Femur (tissue), 1 donor: ENCODE measurements at places on chromosomes 7 and 10.
A peak's percentile ranks its signal among the peaks of the same experiment; 100 is the strongest.

DNA sequence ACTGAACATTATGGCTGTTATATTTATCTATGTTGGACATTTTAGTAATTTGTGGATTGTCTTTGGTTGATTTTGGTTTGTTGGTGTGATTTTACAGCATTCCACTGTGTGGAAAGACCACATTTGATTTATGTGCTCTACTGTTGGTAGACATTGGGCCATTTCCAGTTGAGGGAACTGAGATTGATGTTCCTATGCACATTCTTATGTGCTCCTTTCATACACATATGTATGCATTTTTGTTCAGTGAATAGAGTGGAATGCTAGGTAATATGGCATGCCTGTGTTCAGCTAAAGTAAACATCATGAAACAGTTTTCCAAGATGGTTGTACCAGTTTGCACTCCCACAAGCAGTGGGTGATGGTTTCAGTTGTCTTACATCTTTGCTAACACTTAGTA is 15.1 kb downstream of the CACNB2 start:
- DNase-seq, result no peak

DNA sequence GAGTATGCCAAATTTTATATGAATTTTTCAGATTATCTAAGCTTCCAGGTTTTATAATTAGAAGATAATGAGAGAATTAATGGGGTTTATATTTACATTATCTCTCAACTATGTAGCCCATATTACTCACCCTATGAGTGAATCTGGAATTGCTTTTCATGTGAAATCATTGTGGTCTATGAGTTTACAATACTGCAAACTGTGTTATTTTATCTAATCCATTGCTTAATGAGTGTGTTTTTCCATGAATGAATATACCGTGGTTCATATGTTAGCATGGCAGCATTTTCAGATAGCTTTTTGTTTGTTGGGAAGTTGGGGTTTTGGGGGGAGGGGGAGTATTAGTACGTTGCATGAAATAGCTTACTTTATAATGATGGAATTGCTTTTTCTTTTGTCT is 44.5 kb downstream of the FGFBP3 start:
- no peak for DNase-seq

DNA sequence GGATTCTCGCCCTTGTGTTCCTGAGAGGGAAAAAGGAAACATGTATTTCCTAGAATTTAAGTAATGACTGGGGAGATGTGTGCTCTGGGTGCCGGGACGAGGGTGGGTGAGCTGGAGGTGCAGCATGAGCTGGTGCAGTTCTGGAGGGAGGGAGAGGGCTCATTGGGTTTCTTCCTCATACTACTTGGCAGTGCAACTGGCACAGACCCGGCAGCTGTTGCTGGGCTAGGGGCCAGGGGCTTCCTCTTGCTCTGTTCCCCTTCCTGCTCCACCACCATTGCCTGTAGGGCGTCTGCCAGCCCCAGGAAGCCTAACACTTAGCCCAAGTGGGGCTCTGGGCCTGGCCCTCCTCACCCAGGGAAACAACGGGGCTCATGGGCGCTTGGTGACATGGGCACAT is 5.9 kb downstream of the RET start:
- DNase-seq, result peak; percentile 52

DNA sequence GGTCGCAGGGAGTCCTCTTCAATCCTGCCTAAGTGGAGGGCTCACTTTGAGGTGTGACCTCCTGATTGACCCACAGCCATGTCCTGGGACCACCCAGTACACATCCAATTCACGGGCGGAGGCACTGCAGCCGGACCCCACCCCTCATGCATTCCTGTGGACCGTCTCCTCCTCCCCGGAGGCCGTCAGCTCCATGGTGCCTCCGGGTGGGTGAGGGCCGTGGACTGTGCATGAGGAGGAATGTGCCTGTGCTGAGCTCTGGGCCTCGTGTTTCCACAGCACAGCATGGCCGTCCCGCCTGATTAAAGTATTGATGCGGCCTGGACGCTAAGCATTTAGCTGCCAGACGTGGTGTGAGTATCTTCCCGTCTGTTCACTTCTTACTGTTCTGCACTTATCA is 52.8 kb downstream of the CFAP46 start:
- no peak for DNase-seq

DNA sequence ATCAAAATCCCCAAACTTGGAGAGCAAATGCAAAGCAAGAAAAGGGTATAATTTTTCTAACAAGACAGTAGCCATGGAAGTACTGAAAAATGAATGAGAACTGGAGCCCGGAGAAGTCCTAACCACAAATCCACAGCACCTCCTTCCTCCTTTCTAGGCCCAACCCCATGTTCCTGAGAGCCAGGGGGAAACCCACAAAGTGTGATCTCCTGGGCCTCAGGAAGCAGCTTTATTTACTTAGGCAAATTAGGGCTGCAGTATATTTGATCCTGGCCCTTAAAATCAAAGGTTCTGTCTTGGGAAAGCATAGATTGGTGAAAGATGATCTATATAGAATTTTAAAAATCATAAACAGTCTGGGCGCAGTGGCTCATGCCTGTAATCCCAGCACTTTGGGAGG is 103.0 kb downstream of the DOCK4 start:
- peak; percentile 53 for DNase-seq

DNA sequence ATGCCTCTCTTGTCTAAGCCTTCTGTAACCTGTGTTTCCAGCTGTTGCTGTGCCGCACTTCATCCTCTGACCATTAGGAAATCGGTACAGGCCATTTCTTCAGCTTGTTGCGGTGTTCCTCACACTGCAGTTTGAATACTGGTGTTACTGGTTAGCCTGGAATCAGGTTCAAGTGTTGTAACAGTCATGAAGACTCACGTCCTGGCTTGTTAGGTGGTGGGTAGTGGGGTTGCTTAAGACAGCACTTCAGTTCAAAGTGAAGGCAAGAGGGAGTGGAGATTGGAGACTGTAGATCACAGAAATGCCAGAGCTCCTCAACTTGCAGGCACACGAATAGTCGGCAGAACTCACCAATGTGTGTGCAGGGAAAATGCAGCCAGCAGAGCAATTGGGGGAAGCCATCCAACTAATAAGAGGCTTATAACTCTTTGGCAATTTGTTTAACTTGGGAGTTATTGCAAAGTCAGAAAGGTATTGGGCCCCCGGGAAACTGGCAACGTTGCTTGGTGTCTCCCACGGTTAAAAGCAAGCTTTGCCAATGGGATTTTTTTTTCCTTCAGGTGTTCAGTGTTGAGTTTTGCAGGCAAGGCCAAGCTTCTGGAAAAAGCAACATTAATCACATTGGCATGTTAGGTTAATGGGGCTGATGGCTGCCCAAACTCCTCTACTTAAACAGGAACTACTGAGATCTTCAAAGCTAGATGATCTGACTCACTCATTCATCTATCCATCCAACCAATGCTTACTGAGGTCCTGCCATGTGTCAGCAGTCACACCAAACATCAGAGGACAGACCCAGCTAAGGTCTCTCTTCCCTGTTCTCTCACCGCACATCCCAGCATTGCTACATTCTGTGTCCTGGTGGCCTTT is 380.9 kb downstream of the GATA3 start:
- DNase-seq, result no peak

GRCh38 chr7:148587076-148587475 is 3.5 kb upstream of the C7orf33 start:
- DNase-seq, result peak; percentile 28

DNA sequence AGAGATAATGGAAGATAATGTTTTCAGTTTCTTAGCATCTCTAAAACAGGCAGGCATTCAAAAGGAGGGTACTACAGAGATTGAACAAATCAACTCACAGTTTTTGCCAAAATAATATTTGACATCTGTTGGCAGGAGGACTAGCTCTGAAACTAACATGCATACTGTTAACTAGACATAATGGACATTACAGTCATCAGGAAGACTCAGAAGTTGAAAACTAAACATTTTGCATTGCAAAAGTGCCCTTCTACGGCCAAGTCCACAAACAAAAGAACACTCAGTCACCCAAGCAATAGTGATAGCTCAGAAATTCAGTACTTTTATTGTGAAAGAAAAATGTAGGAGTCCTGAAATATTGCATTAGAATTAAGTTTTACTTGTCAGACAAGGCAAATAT is 399.0 kb downstream of the HGF start:
- no peak for DNase-seq

- no peak for DNase-seq
These were observed 271.3 kb upstream of the CNTNAP2 start for GRCh38 chr7:145845345-145845744.

DNA sequence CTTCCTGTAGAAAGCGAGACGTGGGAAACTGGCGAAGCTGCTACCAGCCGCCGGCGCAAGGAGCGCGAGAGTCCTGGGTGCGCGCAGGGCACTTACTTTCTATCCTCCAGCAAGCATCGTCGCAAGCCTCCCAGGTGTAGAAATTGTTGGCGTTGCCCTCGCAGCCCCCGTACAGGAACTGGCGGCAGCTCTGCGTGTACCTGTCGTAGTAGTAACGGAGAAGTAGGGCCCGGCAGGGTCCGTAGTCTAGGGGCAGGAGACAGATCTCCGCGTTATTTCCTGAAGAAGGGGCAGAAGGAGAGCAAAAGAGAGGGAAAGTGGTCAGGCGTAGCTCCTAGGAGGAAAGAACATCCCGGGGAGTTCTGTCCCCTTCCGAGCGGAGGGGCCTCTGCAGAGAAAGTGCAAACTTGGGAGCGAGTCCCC is 501 bp downstream of the TFPI2 start:
- DNase-seq, result peak; percentile 56

DNA sequence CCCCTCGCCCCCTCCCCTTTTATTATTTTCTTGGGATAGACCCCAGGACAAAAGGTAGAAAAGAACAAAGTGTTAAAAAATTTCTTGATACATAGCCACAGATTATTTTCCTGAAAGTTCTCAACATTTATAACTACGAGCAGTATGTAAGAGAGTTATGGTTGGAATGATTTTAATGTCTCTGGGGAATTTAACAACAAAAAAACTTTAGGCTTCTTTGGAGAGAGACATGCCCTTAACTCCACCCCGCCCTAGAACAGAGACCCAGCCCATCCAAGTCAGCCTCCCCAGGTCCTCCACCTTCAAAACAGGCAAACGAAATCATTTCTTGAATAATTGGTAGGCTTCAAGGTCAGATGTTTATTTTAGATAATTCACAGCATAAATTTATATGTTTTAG is 97.1 kb downstream of the TCF7L2 start:
- no peak for DNase-seq

DNA sequence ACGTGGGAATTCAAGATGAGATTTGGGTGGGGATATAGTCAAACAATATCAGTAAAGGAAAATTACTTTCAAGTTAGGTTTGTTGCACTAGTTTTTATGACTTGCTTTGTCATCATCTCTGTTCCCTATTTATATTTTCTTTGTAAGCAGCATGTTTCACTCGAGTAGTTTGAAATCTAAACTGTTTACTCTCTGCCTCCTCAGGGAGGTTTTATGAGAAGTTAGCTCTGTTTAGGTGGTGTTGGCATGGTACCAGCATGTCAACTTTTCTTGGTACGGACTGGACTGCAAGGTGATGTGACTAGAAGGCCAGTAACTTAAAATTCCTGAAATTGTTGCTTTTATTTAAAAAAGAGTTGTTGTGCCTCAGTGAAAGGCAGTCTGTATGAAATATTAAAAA is 59.2 kb upstream of the MTPN start:
- no peak for DNase-seq

DNA sequence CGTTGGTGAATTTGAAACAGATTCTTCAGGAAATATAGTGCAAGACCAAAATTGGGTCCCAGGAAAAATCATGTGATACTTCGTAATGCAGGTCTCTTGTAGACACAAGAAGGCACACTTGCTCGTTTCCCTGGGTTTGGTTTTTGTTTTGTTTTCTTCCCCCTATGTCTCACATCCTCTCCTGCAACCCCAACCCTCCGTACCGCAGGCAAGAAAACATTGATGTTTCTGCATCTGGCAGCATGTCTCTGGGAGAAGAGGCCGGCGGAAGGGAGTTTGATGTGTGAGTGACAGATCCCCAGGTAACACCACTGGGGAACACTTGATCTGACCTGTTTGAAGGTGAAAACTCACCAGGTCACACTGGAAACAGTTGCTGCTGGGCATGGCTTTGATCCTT is 718.5 kb downstream of the AUTS2 start:
- no peak for DNase-seq

- no peak for DNase-seq
These were observed 29.6 kb upstream of the EIF5AL1 start for GRCh38 chr10:79482741-79483140.

- no peak for DNase-seq
These were observed 208.5 kb downstream of the RNLS start for GRCh38 chr10:88374392-88375175.

- DNase-seq, result no peak
These were observed 995.2 kb downstream of the ANKRD7 start for GRCh38 chr7:119219663-119220062.

DNA sequence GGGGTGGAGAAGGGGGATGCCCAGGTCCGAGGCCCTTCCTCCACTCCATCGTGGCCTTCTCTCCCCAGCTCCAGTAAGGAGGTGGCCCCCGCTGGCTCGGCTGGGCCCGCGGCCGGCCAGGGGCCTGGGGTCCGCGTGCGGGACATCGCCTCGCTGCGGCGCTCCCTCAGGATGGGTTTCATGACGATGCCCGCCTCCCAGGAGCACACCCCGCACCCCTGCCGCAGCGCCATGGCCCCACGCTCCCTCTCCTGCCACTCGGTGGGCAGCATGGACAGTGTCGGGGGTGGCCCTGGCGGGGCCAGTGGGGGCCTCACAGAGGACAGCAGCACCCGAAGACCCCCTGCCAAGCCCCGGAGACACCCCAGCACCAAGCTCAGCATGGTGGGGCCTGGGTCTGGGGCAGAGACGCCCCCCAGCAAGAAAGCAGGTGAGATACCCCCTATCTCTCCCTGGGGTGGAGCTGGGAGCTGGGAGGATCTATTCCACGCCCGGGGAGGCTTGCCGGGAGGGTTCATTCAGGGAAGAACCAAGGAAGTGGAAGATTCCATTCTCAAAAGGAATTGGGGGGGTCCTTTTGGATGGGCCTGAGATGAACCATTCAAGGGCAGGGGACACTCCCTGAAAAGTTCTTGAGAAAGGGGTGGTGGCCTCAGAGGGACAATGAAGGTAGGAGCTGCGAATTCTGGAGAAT is 3.2 kb downstream of the NYAP1 start:
- no peak for DNase-seq

DNA sequence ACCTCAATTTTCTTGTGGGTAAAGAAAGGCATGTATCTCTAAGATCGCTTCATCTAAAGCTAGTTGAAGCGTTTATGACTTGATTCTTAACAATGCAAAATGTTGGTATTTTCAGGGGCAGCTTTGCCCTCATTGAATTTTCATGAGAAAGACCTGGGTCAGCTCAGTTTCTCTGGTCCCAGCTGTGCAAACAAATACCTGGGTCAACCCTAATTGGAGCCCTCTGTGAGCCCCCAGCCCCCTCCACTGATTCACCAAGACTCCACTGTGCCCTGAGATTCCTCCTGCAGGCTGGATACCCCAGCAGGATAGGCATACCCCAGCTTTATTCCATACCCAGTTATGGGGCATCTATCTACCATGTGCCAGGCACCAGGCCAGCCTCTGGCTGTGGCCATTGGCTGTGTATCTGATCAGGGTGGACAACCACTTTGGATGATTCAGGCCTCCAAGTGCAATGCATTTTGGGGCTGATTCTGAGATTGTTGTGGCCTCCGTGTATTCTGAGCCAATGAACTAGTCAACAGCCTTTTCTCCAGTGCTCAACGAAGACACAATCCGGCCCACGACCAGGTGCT is 201.9 kb downstream of the MYOF start:
- no peak for DNase-seq
